ENCODE measurements at places on chromosomes 7 and 10.

- no peak for DNase-seq
Measured at GRCh38 chr7:97798046-97799019, 66.4 kb downstream of the TAC1 start.

GRCh38 chr7:67990003-67990402, 993.4 kb downstream of the TYW1 start:
- DNase-seq: no peak

DNA sequence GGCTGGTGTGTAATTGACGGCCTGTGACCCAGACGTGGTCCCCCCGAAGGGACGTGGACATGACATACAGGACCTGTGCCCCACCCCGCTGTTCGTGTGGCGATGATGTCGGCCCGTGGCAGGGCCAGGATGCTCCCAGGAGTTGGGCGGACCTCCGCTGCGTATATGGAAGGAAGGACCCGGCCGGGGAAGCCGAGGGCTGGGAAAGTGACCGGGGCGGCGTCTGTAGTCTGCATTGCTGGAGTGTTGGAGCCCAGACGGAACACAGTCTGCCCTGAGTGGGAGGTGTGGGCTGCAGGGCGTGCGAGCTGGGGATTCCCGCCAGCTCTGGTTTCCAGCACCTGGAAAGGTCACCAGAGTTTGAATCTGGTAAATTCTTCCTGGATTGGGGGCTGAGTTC, 45.0 kb upstream of the FOXL3 start:
- no peak for DNase-seq

- DNase-seq: no peak
Measured at GRCh38 chr7:30992414-30992813, 28.7 kb downstream of the GHRHR start.

GRCh38 chr7:33979807-33980355, 74.5 kb downstream of the BMPER start:
- no peak for DNase-seq

- no peak for DNase-seq
Measured at GRCh38 chr7:101875283-101875846, 57.9 kb downstream of the CUX1 start.

DNA sequence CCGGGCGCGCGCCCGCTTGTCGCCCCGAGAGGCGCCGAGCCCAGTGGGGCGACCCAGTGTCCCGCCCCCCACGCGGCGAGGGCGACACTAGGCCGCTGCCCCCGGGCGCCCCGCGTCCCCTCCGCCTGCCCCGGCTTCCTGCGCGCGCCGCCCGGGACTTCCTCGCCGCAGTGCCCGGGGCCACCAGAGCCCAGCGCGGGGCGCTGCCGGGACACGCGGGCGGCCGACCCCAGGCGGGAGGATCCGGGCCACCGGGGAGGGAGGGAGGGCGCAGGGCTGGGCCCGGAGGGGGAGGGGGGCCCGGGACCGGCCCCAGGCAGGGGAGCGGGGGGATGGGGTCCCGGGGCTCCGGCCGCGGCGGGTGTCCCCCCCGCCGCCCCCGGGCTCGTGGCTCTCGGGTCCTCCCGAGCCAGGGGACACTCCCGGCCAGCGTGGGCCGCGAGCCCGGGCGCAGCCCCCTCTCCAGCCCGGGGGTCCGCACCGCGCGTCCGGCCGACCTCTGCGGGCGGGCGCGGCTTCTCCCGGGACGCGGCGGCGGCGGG, 435 bp upstream of the PWWP2B start:
- peak; percentile 42 for DNase-seq

- no peak for DNase-seq
Measured at GRCh38 chr7:4842319-4843064, 19.3 kb downstream of the PAPOLB start.

- DNase-seq: no peak
Measured at GRCh38 chr10:66591865-66592264, 334.0 kb upstream of the LRRTM3 start.

GRCh38 chr10:44689368-44689767, 221.8 kb upstream of the TMEM72 start:
- DNase-seq: no peak

GRCh38 chr7:6350433-6351058, 78.1 kb upstream of the CYTH3 start:
- no peak for DNase-seq

GRCh38 chr10:44874166-44874565, 37.0 kb upstream of the TMEM72 start:
- no peak for DNase-seq

DNA sequence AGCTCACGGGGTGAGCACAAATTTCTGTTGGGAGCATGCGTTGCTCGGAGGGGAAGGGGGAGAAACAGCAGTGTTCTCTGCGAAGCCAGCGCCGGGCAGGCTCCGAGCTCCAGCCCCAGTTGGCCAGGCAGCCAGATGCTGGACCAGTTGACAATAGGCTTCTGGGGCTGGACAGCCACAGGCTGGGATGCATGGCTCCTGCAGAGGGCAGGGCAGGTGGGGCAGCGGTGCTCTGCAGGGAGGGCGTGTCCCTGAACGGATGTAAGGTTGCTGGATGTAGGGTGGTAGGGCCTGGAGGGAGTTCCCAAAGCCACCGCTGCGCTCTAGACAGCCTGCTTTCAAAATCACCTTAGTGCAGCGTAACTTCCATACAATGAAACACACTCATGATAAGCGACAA, 574.9 kb downstream of the GLRX3 start:
- no peak for DNase-seq

- DNase-seq: no peak
Measured at GRCh38 chr10:133401981-133402725, 8.2 kb downstream of the MTG1 start.

GRCh38 chr7:134865001-134865845, 85.8 kb downstream of the CALD1 start:
- DNase-seq: peak; percentile 6

GRCh38 chr10:3554121-3554522, 230.9 kb downstream of the KLF6 start:
- no peak for DNase-seq

GRCh38 chr10:52443419-52444388, 129.6 kb downstream of the DKK1 start:
- no peak for DNase-seq

GRCh38 chr7:153835712-153836265, 216.4 kb upstream of the DPP6 start:
- no peak for DNase-seq

DNA sequence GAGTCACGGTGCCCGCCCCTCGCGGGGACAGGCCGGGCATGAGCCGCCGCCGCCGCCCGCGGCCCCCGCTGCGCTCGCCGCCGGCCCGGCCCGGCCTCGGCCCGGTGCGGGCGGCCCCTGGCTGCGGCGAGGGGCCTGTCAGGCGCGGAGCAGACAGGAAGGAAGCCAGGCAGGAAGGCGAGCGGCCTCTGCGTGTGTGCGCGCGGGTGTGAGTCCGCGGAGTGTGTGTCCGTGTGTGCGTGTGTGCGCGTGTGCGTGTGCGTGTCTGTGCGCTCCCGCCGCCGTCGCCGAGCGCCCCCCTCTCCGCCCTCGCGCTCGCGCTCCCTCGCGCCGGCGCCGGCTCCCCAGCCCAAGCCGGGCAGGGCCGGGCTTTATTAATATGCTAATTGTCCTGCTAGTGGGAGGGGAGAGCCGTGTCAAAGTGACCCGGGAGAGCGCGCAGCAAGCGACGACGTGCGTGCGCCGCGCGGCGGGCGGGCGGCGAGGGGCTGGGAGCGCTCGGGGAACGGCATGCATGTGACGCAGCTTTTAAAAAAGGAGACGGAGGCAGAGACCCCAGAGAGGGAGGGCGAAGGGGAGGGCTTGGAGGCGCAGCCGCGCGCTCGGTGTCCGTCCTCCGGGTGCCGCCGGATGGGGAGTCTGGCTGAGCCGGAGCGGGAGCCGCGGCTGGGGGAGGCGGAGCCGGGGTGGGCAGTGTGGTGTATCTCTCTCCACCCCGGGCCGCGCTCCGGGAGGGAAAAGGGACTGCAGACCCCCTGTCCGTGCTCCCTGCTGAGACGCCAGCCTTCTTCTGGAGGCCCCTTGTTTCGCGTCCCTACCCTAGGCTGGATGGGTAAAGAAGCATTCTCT, at the start of gene LDB1:
TSS of gene LDB1 (minus strand) at position 227 of the 849 bp plus-strand sequence. CDS start 258 bp downstream, outside the sequence.
- DNase-seq: peak; percentile 72

GRCh38 chr10:29345910-29346209, 57.0 kb downstream of the LYZL1 start:
- no peak for DNase-seq

- DNase-seq: no peak
Measured at GRCh38 chr7:22865602-22865960, 42.9 kb upstream of the TOMM7 start.

DNA sequence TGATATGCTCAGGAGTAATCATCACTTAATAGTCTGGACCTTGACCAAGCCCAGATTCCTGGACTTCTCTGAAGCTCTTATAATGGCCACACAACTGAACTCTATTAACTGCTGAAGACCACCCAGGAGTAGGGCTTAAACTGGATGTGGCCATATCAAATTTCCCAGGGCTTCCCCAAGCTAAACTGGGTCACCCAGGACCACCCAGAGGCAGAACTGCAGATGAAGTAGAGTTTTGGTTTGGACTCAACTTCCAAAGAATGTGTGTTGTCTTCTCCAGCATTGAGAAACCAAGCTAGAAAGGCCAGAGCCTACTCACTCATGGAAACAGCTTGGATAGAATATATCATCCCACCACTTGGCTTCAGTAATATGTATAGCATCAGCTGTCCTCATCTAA, 358.2 kb upstream of the MEOX2 start:
- no peak for DNase-seq

- no peak for DNase-seq
Measured at GRCh38 chr7:80481196-80481884, 30.5 kb downstream of the GNAT3 start.

DNA sequence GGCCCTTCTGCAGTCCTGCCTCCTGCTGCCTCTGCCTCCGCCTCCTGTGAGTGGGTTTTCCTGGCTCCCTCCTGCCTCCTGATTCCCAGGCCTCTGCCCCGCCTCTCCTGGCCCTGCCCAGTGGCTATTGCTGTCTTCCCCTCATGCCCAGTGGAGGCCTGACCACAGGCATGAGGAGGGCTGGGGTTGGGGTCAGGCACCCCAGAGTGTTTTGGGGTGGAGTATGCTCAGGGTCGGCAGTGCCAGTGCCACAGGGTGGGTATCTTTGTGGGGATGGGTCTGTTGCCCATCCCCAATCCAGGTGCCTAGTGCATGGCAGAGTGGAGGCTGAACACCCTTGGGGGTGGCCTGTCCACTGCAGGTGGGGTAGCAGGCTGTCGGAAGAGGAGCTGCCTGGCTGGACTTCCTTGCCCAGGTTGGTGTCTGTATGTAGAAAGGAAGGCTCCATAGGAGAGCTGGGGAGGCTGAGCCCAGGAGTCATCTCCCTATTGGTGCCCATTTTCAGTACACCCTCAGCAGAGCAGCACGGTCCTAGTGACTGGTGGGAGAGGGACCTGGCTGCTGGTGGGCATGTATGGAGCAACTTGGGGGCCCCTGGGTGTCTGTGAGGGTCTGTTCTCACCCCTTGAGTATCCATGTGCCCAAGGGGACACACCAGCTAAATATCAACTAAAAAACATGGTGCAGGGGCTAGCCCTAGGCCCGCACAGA, 62.2 kb downstream of the ARHGAP22 start:
- DNase-seq: no peak

DNA sequence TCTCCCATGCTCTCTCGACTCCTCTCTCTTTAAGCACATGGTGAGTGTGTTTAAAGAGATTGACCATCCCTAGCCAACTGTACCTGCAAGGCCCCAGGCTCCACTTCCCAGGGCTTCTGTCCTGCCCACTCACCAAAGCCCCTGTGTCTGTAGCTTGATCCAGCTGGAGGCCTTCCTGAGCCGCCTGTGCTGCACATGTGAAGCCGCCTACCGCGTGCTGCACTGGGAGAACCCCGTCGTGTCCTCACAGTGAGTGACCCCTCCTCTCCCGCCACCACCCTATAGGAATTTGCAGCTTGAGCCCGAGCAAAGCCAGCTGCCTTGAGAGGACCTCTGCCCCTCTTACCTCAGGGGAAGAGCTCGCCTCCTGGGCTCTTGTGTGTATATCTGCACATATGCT, 11.2 kb downstream of the ZFYVE27 start:
- DNase-seq: no peak

DNA sequence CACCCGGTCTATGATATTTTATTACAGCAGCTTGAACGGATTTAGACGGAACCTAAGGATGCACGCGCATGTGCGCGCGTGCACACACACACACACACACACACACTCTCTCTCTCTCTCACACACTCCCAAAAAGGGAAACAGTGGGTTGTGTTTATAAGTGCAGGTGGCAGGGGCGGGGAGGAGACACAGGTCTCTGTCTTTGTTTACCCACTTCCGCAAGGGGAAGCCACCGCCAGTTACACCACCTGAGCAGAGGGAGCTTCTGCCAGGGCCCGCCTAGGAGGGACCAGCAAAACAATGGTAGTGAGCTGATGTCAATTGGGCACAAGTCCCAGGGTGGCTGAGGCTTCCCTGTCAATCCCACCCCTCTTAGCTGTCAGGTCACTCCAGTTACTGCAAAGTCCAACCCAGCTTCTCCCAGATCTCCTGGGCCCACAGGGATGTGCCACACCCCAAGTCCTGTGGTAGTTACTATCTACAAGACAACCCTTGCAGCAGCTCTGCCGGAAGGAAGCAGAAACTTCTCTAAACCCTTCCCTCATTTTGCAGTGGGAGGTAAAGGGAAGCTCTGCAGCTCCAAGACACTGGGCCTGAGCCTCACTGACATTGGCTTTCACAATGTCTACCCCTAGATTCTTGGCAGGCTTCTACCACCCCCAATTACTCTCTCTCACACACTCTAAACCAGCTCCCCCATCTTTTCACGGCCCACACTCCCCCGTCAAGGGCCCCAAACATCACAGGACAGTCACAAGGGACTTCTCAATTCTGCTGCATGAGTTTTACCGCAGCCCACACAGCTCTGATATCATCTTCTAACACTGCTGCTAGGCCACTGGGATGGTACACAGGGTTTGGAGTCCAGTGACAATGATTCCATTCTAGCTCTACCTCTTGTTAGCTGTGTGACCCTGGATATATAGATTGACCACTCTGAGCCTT, 17.6 kb downstream of the ANXA11 start:
- DNase-seq: peak; percentile 61

DNA sequence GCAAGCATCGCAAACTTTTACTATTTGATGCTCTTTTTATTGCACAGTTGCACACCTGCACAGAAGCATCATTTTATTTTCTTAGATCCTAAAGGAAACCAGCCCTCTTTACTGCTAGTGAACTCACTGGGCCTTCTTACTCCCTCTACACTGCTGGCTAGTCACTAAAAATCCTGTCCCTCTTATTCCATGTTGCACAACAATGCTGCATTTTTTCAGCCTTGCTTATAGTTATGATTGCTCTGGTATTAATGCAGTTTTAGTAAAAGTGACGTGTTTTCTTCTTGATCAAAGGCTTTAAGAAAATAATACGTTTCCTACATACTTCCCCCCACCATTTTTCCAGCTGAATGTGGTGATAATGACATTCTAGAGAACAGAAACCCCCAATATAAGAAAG, 132.9 kb upstream of the FAM3C start:
- DNase-seq: no peak

GRCh38 chr7:144508702-144509101, 105.2 kb upstream of the NOBOX start:
- no peak for DNase-seq

All from stimulated activated naive CD4-positive, alpha-beta T cell treated with Interleukin-2 at 50 U/mL for 16 hours (primary cell).